H1 (cell line): ENCODE measurements at places on chromosomes 1 and 21. TPM values are rescaled to one million over a fixed set of nuclear protein-coding genes. Genes with fewer than 3 reads are reported as not detected.

Gene AIRE
- 0.09 and 0.20 TPM in 2 replicates for polyA plus RNA-seq

Gene LRRC38
- 0.17 and 0.19 TPM in 2 replicates for polyA plus RNA-seq

Gene B4GALT2
- 121 and 152 TPM in 2 replicates for polyA plus RNA-seq

Gene IL22RA1
- polyA plus RNA-seq: 0.32 and 0.44 TPM in 2 replicates

Gene SCYL3
- polyA plus RNA-seq: 2.4 and 2.7 TPM in 2 replicates

Gene KCNJ10
- 1.7 and 3.5 TPM in 2 replicates for polyA plus RNA-seq

Gene SLFNL1
- not detected in 2 replicates for polyA plus RNA-seq

Gene SPRR1B
- polyA plus RNA-seq: 0.16 and 0.23 TPM in 2 replicates

Gene TRABD2B
- polyA plus RNA-seq: 0.95 and 1.5 TPM in 2 replicates

Gene CD1B
- polyA plus RNA-seq: not detected in 2 replicates

Gene OLIG2
- 0.79 and 0.93 TPM in 2 replicates for polyA plus RNA-seq

Gene GIPC2
- 0.22 and 0.29 TPM in 2 replicates for polyA plus RNA-seq
